ENCODE measurements at places on chromosomes 4 and X. TPM values are rescaled to one million over a fixed set of nuclear protein-coding genes. Genes with fewer than 3 reads are reported as not detected.

The DCUN1D4 gene
- 23.8 TPM for polyA plus RNA-seq

The HOPX gene
- polyA plus RNA-seq = 10.0 TPM

- DNase-seq = no peak
These were observed 508.7 kb downstream of the TRIML1 start for GRCh38 chr4:188647820-188648370.

GRCh38 chr4:3233391-3234071, 15.4 kb upstream of the MSANTD1 start:
- no peak for DNase-seq

GRCh38 chr4:16262188-16262587, 35.9 kb upstream of the TAPT1 start:
- no peak for DNase-seq

DNA sequence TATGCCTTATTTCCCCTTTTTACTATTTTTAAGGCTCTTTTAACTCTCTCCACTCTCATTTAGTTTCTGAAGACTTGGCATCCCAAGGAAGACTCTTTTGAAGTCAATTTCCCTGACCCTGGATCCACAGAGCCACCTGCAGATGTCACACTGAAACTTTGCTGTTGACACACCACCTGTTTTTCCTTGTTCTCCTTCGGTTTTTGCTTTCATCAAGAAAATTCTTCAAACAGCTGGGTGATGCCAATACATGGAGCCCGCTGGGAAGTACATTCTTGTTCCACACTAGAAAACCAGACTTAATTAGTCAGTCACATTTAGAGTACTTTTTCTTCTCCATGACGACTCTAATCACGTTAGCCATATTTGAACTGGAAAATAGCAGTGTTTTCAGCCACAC, 293.9 kb downstream of the PDGFC start:
- DNase-seq = no peak

DNA sequence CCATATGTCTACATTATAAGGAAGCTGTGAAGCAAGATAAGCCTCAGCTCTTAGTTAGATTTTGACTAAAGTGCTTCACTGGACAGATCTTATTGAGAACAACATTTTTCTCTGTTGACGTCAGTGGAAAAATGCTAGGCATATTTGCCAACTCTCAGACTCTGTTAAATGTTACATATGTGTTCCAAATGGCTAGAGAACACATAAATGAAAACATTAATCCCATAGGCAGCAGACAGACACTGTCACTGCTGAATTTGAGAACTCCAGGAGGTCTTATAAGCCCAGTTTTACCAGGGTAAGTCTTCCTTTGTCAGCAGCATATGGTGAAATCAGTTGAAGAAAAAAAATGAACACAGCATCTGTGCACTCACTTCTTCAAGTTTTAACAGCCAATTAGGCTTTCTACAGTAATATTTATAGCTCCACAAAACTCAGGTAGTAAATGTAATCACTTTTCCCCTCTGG, 186.9 kb downstream of the CAMK2D start:
- peak; percentile 67 for DNase-seq

Data from hindlimb muscle (tissue), 1 donor.